Activated CD4-positive, alpha-beta T cell treated with anti-CD3 and anti-CD28 coated beads for 24 hours (primary cell): ENCODE measurements at places on chromosomes 13 and 19.

DNA sequence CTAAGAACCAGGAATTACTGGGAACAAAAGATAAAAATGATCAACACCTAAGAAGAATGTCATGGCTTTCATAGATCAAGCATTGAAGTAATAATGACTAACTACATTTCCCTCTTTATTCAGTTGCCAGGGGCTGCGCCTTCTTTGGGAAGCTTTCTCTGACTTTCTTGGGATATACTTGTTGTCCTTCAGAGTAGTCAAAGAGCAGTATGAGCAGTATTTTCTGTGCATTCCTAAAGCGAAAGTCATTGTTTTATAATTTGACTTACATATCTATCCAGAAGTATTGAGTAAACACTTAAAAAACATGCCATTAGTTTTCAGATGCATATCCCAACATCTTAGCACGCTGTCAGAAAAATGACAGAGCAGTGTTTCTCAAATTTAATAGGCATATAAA, 2412.4 kb downstream of the PCDH9 start:
- no peak for DNase-seq

GRCh38 chr13:28707629-28708427, 10.9 kb downstream of the SLC46A3 start:
- DNase-seq: no peak

DNA sequence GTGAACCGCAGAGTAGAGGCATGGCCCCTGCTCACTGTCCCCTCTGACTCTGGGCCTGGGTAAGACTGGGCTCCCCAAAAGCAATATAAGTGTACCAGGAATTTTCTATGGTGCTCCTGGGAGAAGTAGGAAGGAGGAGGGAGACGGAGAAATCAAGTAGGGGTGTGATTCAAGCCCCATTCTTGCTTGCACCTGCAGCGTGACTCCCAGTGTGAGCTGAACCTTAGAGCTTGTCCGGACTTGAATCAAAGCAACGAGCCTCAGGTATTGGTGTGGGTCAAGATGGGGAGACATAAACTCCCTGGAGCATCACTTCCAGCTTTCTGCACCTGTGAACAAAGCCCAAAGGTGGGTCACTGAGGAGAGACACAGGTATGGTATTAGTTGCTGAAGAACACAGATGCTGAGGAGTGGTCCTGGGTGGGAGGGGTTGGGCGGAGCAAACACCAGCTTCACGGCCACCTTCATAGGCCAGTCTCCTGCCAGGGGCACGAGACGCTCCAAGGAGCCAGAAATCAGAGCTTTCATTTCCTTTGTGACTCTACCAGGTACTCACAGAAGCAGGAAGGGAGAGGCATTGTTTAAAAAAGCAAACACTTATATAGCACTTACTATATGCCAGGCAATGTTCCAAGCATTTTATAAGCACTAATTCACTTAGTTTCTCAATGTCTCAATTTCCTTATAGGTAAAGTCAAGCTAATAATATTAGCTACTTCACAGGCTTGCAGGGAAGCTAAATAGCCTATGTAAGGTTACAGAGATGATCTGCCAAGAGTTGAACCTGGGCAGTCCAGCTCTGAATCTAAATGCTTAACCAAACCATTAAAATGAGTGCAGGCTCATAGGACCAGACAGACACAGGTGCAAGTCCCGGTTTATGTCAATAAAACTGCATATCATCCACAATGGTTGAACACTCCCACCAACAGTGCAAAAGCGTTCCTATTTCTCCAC, 775.3 kb downstream of the UQCRFS1 start:
- DNase-seq: no peak

DNA sequence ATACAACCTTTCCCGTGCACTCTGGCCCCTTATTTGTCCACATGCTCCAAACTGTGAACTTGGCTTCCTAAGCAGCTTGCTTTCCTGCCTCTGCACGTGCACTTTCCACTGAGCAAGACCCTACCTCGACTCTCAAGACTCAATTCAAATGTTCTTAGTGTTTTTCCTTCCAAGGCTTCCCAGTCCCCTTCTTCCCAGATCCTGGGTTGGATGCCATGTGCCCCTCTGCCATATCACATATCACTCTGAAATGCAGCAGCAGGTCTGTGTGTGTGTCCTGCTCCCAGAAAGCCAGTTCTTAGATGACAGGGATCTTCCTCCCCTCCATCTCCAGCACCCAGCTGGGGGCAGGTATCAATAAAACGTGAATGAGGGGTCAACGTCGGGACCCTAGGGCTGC, 3.0 kb downstream of the ZNF557 start:
- no peak for DNase-seq

DNA sequence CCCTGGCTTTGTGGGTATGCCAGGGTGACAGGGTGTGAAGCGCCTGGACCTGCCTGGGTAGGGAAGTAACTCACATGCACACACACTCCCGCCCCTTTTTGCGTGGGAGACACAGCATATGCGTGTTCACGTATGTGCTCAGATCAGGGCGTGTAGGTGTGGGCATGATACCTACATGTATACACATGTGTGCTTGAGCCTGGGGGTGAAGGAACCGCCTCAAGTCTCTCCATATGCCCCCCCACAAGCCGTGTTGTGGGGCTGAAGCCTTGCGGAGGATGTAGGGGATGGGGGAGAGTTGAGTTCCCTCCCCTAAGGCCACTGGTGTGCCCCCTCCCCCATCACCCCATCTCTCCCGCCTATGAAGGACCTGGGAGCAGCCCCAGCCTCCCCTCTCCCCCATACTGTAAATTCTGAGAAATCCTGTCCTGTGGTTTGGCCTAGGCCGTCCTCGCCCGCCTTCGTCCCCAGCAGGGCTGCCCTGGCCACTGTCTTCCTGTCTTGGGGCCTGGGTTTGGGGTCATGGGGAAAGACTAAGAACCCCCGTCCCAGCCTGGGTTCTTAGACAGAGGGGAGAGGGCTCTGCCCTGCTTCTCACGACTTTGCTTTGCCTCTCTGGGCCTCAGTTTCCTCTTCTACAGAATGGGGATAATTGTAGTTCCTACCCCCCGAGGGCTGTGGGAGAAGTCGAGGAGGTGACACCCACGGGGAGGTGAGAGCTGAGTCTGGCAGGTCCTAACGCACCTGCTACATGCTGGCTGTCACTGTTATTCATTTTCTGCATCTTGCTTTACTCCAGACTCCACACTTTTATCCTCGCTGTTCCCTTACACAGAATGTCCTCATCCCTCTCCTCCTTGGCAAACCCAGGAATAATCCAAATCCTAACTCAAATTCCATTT, 14.3 kb downstream of the ACTL9 start:
- DNase-seq: no peak

- DNase-seq: no peak
Observed at GRCh38 chr13:112974671-112975070, 5.7 kb downstream of the MCF2L start.

GRCh38 chr13:38590796-38591507, 95.9 kb upstream of the FREM2 start:
- DNase-seq: no peak

DNA sequence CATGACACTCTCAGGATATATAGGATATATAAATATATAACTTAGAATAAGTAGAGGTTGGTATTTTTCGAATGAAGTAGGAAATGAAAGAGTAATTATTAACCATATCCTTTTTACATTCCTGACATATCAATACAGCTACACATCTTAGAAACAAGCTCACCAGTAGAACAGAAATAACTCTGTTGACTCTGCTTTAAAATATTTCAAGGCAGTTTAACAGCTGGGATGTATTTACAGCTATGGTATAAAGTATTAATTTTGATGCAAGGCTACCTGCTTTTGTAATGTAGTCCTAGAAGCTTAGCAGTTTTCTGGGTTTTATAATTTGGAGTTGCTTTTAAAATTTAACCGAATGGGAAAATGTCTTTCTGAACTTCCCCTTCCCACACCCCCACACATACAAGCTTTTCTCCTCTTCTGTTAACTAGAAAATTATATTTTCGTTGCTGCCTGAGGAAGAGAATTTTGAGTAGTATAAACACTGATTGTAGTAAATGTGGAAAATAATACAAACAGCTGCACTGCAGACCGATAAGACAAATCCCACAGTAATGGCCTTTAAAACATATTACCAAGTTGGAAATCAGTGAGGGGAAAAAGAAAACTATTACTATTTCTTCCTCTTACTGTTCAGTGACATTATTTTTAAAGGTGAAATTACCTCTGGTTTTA, 147.7 kb downstream of the GGACT start:
- no peak for DNase-seq

DNA sequence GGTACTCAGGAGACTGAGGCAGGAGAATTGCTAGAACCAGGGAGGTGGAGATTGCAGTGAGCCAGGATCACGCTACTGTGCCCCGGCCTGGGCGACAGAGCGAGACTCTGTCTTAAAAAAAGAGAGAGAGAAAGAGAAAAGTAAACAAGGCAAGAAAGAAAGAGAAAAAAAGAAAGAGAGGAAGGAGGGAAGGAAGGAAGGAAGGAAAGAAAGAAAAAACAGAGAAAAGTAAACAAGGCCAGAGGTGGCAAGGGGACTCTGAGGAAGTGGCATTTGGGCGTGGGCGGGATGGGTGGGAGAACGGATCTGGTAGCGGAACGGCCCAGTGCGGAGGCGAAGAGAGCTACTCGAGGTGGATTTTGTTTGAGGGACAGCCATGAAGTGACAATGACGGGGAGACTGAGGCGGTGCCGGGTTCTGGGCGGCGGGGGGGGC, 7.5 kb upstream of the ARRDC2 start:
- no peak for DNase-seq

- DNase-seq: no peak
Observed at GRCh38 chr13:72384186-72384823, 343.1 kb downstream of the MZT1 start.

- no peak for DNase-seq
Observed at GRCh38 chr13:32905063-32905863, 111.0 kb upstream of the KL start.

- no peak for DNase-seq
Observed at GRCh38 chr13:46490129-46490528, 62.8 kb upstream of the LRCH1 start.

DNA sequence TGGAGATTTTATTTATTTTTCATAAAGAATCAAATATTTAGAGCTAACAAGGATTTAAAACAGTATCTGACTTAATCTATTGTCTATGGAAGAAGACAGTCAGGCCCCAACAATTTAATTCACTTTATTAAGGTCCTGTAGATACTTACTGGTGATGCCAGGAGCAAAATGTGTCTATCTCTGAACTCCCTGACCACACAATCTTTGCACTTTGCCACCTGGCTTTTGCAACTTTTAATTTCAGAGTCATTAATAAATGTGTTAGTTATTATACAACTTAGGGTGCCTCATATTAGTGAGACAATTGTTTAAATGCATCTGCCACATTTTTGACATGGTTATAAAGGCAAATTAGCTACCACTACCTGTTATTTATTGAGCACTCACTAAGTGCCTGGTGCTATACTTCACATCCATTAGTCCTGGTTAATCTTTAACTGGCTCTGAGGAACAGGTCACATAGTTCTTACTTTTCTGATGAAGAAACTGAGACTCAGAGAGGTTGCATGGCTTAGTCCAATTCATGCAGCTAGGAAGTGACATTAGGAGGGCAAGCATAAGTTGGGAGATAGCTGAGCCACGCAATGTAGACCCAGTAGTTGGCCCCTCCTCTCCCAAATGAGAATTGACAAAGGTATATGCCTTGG, 297.9 kb downstream of the DCT start:
- no peak for DNase-seq

- DNase-seq: no peak
Observed at GRCh38 chr13:105719859-105720258, 815.6 kb downstream of the EFNB2 start.

DNA sequence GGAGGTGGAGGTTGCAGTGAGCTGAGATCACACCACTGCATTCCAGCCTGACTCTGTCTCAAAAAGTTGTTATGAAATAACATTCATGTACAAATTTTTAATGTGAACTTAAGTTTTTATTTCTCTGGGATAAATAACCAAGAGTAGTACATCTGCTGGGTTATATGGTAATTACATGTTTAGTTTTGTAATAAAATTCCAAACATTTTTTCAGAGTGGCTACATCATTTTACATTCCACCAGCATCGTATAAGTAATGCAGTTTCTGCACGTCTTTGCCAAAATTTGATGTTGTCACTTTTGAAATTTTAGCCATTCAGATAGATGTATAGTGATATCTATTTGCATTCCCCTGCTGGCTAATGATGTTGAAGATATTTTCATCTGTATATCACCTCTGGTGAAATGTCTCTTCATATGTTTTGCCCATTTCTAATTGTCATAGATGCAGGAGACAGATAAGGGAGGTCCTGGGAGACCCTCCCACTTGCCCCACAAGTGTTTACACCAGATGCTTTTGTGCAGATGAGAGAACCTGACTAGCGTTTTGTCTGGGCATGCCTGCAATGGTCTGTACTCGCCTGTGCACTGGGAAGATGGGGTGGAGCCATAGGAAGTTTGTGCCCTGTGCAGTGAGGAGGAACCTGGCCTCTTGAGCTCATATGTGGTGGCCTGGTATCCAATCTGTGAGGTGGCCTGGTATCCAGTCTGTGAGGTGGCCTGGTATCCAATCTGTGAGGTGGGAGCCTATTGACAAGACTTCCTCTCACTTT, 12.7 kb upstream of the KBTBD6 start:
- DNase-seq: no peak

- peak; percentile 56 for DNase-seq
Observed at GRCh38 chr19:5340637-5341447, at the start of gene PTPRS. Gene PTPRS (minus strand): TSS chr19:5340812. CDS start chr19:5286140, 54,672 bp downstream.
